ENCODE measurements at places on chromosomes 5 and 9.

GRCh38 chr5:169837686-169838085, 142.6 kb downstream of the INSYN2B start:
- ATAC-seq: no peak

DNA sequence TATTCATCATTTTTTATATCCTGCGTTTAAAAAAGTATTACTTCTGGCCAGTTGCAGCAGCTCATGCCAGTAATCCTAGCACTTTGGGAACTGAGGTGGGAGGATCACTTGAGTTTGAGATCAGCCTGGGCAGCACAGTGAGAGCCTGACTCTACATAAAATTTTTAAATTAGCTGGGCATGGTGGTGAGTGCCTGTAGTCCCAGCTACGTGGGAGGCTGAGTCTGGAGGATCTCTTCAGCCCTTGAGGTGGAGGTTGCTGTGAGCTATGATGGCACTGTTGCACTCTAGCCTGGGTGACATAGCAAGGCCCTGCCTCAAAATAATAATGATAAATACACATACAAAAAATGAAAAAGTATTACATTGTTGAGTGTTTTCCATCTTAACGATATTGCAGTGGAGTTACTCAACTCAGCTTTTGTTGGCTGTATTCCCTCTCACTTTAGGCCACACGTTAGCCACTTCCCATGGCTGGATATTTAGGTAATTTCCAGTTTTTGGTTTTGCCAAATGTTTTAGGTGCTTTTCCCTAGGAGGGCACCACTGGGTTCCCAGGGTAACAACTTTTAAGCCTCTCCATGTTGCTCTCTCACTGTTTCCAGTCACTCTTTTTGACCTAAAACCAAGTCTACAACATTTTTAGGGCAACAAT, 20.6 kb downstream of the SHB start:
- no peak for ATAC-seq

DNA sequence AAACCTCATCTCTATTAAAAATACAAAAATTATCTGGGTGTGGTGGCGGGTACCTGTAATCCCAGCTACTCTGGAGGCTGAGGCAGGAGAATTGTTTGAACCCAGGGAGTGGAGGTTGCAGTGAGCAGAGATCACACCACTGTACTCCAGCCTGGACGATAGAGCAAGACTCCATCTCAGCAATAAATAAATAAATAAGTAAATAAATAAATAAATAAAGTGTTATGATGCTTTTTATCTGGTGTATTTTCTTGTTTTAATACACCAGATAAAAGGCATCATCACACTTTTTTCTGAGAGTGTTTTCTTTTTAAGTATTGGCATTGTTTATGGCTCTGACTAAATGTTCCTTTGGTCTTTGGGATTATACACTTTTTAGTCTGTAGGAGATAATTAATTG, 24.2 kb upstream of the LECT2 start:
- no peak for ATAC-seq

DNA sequence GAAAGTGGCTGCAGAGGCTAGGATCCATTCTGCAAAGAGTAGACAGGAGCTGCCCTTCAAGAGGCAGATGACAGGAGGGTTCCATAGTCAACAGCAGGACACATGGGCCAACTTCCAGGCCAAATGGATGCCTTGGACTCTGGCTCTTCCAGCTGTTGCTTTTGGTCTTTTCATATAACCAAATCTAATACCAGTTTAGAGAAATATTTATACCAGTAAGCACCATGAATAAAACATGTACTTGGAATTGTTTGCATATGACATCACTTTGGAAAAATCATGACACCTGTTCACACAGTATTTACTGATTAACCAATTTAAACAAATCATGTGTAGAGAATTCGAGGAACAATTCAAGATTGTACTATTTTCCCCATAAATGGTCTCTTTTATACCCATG, 481.3 kb downstream of the DMRT2 start:
- no peak for ATAC-seq

DNA sequence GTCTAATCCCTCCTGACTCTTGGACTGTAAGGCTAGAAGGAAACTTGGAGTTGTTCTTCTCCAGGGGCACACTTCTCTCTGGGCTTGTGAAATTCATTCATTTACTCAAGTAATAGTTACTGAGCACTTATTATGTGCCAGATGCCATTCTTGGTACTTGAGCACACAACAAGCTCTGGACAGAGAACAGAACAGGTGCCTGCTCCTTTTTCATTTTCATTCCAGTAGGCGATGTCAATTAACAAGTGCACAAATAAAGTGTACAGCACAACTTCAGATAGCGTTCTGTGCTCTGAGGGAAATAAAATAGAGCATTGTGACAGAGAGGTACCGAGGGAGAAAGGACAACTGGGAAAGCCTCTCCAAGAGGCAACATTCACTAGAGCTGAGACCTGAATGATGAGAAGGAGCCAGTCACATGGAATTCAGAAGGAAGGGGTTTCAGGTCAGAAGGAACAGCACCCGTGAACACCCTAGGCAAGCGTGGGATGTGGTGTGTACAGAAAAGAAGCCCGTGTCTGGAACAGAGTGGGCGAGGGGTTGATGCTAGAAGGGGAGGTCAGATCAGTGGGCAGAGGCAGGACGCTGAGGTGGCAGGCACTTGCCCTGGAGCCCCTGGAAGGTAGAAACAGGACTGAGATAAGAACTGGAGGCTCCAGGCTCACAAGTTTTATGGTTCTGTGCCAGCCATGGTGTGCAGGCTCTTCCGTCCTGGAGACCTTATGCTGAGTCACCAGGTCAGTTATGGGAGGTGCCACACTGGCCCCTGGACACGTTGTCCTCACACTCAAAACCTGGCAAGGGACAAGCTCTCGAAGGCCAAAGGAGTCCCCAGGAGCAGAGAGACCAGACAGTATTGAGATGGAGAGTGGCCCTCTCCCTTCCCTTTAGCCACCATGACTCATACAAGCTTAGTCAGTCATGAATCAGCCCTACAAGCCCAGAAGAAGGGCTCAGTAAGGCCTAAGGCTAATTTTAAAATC, 7.2 kb upstream of the ABLIM3 start:
- peak; percentile 76 for ATAC-seq

GRCh38 chr5:6875376-6875775, 162.1 kb downstream of the TENT4A start:
- no peak for ATAC-seq

DNA sequence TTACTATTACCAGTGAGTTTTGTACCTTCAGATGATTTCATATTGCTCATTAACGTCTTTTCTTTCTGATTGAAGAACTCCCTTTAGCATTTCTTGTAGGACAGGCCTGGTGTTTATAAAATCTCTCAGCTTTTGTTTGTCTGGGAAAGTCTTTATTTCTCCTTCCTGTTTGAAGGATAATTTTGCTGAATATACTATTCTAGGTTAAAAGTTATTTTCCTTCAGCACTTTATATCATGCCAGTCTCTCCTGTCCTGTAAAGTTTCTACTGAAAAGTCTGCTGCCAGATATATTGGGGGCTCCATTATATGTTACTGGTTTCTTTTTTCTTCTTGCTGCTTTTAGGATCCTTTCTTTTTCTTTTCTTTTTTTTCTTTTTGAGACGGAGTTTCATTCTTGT, 13.3 kb downstream of the CDK7 start:
- ATAC-seq: no peak

- no peak for ATAC-seq
Observed at GRCh38 chr5:155101697-155102096, 88.1 kb downstream of the KIF4B start.

GRCh38 chr5:10118150-10118549, 131.5 kb downstream of the ATPSCKMT start:
- no peak for ATAC-seq

- ATAC-seq: no peak
Observed at GRCh38 chr5:180329606-180330269, 23.4 kb downstream of the GFPT2 start.

- no peak for ATAC-seq
Observed at GRCh38 chr9:18829873-18830272, 203.1 kb downstream of the SAXO1 start.

GRCh38 chr9:136250676-136251075, 5.1 kb upstream of the QSOX2 start:
- ATAC-seq: no peak

DNA sequence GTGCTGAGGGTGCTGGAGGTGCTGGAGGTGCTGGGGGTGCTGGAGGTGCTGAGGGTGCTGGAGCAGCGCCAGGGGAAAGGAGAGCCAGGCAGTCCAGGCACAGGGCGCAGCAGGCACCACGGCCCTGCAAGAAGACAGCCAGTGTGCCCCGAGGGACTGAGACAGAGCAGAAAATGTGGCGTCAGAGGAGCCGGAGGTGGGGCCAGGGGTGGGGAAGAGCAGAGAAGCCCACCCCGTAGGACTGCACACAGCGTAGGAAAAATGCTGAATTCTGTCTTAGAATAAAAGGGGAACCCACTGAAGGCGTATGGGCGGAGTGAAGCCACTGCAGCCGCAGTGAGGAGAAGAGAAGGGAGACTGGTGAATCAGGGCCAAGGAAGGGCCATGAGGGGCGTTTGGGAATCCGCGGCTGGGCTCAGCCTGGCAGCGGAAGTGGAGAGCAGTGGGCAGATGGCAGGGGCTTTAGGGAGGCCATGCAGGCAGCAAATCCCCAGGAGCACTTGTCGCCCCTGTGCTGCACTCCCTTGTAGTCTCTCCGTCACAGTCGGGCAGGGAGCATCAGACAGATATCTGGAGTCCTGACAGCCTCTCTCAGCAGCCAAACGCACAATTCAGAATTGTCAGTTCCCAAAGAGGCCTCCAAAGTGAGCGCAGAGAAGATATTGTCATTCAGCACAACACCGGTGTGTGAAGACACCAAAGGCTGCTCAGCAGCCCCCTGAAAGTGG, 35.9 kb upstream of the LECT2 start:
- ATAC-seq: no peak

GRCh38 chr5:68494771-68495170, 279.2 kb downstream of the PIK3R1 start:
- ATAC-seq: no peak

DNA sequence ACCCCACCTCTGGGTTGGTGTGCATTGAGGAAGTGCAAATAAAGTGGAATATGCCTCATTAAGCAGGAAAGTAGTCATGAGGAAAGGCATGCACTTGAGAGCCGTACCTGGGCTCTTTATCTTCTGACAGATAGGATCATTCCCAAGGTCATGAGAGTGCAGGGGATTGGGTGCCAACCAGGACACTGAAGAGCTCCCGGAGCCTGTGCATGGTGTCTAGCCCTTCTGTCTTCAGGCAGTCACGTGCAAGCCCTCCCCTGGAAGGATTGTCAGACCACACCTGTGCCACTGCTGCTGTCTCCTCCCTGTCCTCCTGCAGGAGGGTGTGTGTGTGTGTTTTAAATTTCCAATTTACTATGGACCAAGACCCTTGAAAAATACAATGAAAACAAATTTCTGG, 69.6 kb downstream of the PDE8B start:
- no peak for ATAC-seq

GRCh38 chr9:113520109-113520642, 56.6 kb downstream of the RGS3 start:
- peak; percentile 53 for ATAC-seq

DNA sequence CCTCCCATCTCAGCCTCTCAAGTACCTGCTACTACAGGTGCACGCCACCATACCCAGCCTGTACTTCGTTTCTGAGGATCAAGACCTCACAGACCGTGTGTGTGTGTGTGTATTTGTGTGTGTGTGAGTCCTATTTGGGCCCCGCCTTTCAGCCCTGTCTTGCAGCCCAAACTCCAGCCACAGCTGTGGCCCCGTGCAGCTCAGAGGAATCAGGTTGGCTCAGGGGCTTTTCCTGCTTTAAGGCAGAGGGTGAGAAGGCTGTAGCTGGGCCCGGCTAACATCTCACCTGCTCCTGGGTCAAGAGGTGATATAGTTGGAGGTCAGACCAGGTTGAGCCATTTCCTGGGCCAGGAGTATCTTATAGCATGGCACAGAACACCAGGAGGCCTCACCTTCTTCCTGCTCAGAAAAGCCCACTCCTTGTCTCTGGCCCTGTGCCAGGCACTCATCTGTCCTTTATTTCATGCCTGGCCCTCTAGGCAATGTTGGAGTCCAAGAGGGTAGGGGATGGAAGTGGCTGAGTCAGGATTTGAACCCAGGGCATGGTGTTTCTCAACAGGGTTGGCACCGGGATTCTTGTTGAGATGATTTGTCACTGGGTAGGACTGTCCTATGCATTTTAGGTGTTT, 1.6 kb upstream of the PHYKPL start:
- ATAC-seq: no peak

DNA sequence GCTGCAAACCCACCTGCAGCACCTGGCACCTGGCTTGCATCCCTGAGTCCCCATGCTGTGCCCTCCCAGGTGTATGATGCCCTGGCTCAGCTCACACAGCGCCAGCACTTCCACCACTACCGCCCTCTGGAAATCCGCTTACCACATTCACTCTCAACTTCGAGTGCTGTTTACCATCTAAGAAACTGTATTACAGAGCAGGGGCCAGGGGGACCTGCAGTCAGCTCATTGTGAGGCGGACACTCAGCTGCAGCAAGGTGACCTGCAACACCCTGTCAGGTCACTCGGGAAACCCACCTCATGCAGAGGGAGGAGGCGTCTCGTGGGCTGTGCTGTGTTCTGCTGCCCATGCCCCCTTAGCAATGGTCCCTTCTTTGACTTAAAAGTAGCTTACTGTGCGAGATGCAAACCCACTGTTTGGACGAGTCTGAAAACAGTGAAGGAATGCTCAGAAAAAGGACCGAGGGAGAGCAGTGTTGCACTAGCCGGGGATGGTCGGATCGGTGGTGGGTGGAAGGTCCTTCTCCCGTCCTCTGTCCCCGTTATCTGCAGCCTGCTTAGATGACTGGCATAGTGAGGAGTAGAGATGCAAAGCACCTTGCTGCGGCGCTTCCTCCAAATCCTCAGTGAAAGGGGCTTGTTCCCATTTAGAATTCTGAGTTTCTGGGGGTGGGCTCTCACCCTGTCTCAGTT, 55.2 kb upstream of the CTSL start:
- no peak for ATAC-seq

DNA sequence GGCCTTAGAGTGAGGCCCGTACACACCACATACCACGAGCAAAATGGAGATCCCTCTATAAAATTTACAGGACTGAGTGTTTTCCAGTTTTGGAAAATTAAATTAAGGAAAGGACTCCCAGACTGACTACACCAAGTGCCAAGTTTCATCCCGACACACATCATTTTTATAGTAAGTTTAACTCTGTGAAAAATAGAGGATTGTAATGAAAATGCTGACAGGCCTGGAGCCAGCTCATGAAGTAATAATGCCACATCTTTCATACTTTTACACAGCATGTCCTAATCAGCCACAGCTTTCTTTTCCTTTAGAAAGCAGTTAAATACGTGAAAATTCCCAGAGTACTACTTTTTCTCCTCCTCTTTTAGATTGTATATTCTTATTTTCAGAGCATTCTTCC, 169.2 kb downstream of the SAXO1 start:
- ATAC-seq: no peak

- peak; percentile 59 for ATAC-seq
Observed at GRCh38 chr9:115008536-115009270, 78.3 kb upstream of the TNFSF8 start.

GRCh38 chr5:55936100-55936693, 58.6 kb downstream of the IL6ST start:
- peak; percentile 84 for ATAC-seq

DNA sequence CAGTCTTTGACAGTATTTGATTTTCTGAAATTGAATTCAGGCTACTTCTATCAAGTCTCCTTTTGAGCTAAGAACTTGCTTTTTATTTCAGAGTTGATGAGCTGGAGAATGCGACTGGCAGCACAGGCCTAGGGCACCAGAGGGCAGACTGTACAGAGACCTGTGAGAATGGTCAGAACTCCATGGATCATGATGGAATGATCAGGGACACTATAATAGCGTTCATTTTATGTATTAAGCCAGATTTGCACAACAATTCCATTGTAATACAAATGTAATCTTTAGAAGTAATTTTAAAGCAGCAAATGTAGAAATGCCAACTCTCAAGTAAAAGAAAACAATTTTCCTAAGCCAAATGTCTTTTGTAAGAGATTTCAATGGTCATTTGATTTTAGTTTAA, 902.4 kb downstream of the NR2F1-AS1 start:
- no peak for ATAC-seq

- no peak for ATAC-seq
Observed at GRCh38 chr9:136690104-136690805, 3.0 kb upstream of the AGPAT2 start.
